ENCODE measurements at places on chromosomes 12 and 14.

DNA sequence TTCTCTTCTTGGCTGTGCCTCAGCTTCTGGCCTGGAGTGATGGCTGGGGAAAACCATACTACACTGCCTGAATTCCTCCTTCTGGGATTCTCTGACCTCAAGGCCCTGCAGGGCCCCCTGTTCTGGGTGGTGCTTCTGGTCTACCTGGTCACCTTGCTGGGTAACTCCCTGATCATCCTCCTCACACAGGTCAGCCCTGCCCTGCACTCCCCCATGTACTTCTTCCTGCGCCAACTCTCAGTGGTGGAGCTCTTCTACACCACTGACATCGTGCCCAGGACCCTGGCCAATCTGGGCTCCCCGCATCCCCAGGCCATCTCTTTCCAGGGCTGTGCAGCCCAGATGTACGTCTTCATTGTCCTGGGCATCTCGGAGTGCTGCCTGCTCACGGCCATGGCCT lies at the start of gene OR10P1:
OR10P1 (plus strand) TSS at position 40 of the 400 bp plus-strand sequence; CDS start at position 40, 0 bp downstream.
- H3K27ac ChIP-seq: no peak within 1 kb of the TSS
- no peak within 1 kb of the TSS for H3K4me3 ChIP-seq
- no peaks in the 10 kb centered on the region for H3K4me1 ChIP-seq
- no peak for DNase-seq
- H3K36me3 ChIP-seq: no peaks in the 10 kb centered on the region

GRCh38 chr12:71057330-71057729 lies 100.5 kb downstream of the TSPAN8 start:
- H3K4me3 ChIP-seq: no peak overlapping the region
- DNase-seq: no peak
- H3K4me1 ChIP-seq: peaks cover 6% of the 10 kb centered on the region
- H3K36me3 ChIP-seq: no peaks in the 10 kb centered on the region

GRCh38 chr14:68879841-68880575 lies 87.1 kb upstream of the ZFP36L1 start:
- H3K27ac ChIP-seq: no peak overlapping the region
- no peak overlapping the region for H3K4me3 ChIP-seq
- no peak for DNase-seq
- H3K4me1 ChIP-seq: no peaks in the 10 kb centered on the region

DNA sequence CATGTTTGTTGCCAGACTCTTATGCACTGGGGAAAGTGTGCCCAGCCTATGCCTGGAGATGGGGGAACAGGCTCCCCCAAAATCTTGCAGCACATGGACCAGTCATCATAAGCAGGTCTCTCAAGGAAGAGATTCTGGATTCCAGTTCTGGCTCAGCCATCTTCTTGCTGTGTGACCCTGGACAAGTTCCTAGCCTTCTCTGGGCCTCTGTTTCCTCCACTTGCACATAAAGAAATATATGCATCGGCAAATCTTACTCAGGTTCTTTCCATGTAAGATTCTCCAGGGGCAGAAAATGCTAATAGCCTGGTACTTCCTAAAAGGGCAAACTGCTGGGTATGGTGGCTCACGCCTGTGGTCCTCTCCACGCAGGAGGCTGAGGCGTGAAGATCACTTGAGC lies 7.2 kb downstream of the OAS3 start:
- no peak overlapping the region for H3K4me3 ChIP-seq
- no peak for DNase-seq
- H3K4me1 ChIP-seq: no peaks in the 10 kb centered on the region
- H3K27ac ChIP-seq: no peak overlapping the region
- no peaks in the 10 kb centered on the region for H3K27me3 ChIP-seq

GRCh38 chr14:72962829-72963312 lies 36.6 kb downstream of the DCAF4 start:
- H3K36me3 ChIP-seq: peaks cover 31% of the 10 kb centered on the region
- H3K4me3 ChIP-seq: no peak overlapping the region
- no peak for DNase-seq
- no peaks in the 10 kb centered on the region for H3K4me1 ChIP-seq

DNA sequence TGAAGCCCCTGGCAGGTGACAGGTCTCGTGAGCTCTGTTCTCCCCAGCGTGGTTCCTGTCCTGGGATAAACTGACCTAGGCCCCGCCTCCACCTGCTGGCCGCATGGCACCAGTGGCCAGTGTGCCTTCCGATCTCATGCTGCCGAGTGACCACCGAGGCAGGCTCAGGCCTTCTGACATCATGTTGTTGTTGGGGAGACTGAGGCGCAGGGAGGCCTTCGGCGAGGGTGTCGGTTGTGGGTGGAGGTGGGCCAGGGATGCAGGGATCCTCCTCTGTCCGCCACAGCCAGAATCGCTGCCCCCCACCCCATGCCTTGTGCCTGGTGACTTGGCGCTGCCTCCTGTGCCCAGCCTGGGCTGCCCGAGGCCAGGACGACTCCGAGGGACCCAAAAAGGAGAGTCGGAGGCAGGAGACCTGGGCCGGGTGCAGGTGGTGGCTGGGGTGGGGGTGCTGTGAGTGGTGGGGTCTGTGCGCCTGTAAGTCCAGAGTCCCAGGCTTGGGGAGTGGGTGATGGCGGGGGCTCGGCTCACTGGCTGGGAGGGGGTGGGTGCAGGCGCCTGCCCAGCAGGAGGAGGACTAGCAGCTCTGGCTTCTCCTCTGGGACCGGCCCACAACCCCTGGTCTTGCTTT lies 24.3 kb downstream of the ASPG start:
- peak; percentile 28 for DNase-seq
- H3K36me3 ChIP-seq: no peaks in the 10 kb centered on the region
- H3K4me1 ChIP-seq: peaks cover 11% of the 10 kb centered on the region
- H3K27me3 ChIP-seq: peaks cover 11% of the 10 kb centered on the region

DNA sequence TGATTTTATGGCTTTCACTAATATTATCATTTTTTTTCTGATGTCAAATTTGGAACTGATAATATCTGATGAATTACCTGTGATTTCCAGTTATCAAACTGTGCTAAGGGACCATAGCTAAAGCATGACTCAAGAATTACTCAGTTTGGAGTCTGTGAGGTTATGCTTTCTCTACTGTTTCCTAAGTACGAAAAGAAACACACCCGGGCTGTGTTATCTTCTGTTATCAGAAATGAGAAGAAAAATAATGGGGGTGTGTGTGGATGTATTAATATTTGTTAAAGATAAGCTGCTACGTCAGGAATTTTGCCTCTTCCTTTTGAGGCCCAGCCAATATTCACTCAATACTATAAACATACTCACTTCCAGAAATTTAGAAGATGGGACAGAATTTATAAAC lies 1401.9 kb upstream of the FLRT2 start:
- H3K4me3 ChIP-seq: no peak overlapping the region
- DNase-seq: no peak
- no peaks in the 10 kb centered on the region for H3K36me3 ChIP-seq
- H3K27ac ChIP-seq: no peak overlapping the region
- peaks cover 14% of the 10 kb centered on the region for H3K4me1 ChIP-seq

GRCh38 chr14:105838591-105839424 lies 312.4 kb downstream of the TMEM121 start:
- peaks cover 10% of the 10 kb centered on the region for H3K36me3 ChIP-seq
- H3K27me3 ChIP-seq: no peaks in the 10 kb centered on the region
- no peak for DNase-seq
- H3K27ac ChIP-seq: no peak overlapping the region
- no peaks in the 10 kb centered on the region for H3K4me1 ChIP-seq

GRCh38 chr14:24979725-24980239 lies 70.2 kb downstream of the STXBP6 start:
- DNase-seq: no peak
- H3K27ac ChIP-seq: peak overlapping the region; percentile 35
- H3K4me3 ChIP-seq: no peak overlapping the region
- H3K4me1 ChIP-seq: peaks cover 34% of the 10 kb centered on the region
- H3K36me3 ChIP-seq: no peaks in the 10 kb centered on the region

DNA sequence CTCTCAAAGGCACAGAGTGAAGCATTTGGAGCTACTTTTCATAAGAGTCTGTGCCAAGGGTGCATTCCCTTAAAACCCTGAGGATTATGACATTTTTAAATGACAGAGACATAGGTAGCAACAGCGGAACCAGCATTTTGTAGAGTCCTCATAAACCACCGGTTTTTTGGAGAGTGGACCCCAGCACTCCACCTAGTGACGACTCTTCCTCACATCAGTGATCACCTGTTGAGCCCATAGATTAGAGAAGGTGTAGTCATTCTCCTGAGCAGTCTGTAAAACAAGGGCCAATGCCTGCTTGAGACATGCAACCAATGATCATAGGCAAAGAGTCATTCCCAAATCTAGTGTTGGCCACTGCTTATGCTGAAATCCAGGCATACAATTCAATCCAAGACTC lies 399.1 kb downstream of the GXYLT1 start:
- H3K36me3 ChIP-seq: peaks cover 3% of the 10 kb centered on the region
- H3K27me3 ChIP-seq: no peaks in the 10 kb centered on the region
- no peak for DNase-seq
- no peak overlapping the region for H3K4me3 ChIP-seq
- H3K27ac ChIP-seq: no peak overlapping the region

DNA sequence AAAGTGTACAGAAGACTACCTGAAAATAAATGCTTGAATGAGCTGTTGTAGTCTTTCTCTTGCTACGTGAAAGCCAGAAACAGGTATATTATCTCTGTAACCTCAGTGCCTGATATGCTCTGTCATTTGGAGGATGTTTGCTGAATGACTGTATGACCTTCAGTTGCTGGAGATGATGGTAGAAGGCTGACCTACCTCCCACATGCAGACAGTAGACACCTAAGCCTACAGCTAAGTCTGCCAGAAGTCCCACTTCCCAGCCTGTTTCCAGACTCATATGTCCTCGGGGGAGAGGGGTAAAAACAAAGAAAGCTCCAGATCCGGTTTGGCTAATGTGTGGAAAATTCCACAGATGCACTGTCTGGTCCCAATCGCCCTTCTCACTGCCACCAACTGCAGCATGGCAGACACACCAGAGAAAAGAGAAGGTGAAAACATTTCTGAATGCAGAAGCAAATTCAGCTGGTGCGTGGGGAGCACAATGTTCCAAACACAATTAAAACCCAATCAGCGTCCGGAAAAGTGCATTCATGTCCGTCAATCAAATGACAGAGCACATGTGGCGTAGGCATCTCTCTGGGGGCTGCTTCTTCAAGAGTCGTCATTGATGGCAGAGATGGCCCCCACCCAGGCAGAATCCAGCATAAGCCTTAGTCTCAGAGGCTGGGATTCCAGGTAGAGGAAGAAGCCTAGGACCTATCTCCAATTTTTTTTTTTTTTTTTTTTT lies 76.3 kb upstream of the TBX3 start:
- peak overlapping the region; percentile 94 for H3K27ac ChIP-seq
- peaks cover 39% of the 10 kb centered on the region for H3K4me1 ChIP-seq
- no peak for DNase-seq
- H3K36me3 ChIP-seq: no peaks in the 10 kb centered on the region
- no peaks in the 10 kb centered on the region for H3K27me3 ChIP-seq
- no peak overlapping the region for H3K4me3 ChIP-seq

DNA sequence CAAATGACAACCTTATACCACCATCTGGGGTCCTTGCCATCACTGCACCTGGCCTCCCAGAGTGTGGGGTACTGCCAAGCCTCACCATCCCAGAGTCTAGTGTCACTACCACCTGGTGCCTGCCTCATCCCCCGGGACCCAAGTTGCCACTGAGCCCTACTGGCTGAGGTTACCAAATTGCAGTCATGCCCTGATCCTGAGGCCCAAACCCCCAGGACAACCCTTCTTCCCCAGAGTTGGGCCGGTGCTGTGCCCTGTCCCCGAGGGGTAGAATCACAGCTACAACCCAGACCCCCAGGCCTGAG lies 8.4 kb upstream of the SFSWAP start:
- H3K27ac ChIP-seq: no peak overlapping the region
- H3K4me1 ChIP-seq: no peaks in the 10 kb centered on the region
- H3K36me3 ChIP-seq: no peaks in the 10 kb centered on the region
- no peak for DNase-seq

GRCh38 chr14:53533384-53533970 lies 380.4 kb upstream of the DDHD1 start:
- no peak for DNase-seq
- H3K4me1 ChIP-seq: peaks cover 24% of the 10 kb centered on the region
- no peaks in the 10 kb centered on the region for H3K36me3 ChIP-seq
- no peak overlapping the region for H3K4me3 ChIP-seq
- H3K27me3 ChIP-seq: no peaks in the 10 kb centered on the region

- H3K27ac ChIP-seq: no peak overlapping the region
- no peak overlapping the region for H3K4me3 ChIP-seq
- H3K27me3 ChIP-seq: peaks cover 78% of the 10 kb centered on the region
- no peak for DNase-seq
- H3K4me1 ChIP-seq: no peaks in the 10 kb centered on the region
Measured at GRCh38 chr12:112676507-112676906, 115.0 kb upstream of the RPH3A start.

DNA sequence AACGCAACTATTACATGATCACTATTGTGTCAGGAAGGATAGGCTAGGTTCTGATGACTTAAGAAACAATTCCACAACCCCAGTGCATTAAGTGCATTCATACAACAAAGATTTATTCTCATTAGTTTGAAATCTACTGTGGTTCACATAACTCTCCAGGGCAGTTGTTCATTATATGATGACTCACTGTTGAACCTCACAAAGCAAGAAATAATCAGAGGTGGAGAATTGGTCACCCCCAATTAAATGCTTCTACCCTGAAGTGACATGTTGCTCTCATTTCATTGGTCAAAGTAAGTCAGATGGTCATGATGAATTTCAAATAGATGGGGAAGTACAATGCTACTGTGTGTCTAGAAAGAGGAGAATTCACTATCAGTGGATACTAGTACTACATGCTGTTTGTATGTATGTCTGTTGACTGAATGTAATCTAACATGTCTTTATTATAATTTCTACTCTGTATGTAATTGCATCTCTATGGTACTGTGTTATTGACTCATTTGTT lies 6.1 kb upstream of the HELB start:
- peaks cover 41% of the 10 kb centered on the region for H3K27me3 ChIP-seq
- no peaks in the 10 kb centered on the region for H3K4me1 ChIP-seq
- no peaks in the 10 kb centered on the region for H3K36me3 ChIP-seq
- no peak overlapping the region for H3K27ac ChIP-seq
- DNase-seq: no peak

DNA sequence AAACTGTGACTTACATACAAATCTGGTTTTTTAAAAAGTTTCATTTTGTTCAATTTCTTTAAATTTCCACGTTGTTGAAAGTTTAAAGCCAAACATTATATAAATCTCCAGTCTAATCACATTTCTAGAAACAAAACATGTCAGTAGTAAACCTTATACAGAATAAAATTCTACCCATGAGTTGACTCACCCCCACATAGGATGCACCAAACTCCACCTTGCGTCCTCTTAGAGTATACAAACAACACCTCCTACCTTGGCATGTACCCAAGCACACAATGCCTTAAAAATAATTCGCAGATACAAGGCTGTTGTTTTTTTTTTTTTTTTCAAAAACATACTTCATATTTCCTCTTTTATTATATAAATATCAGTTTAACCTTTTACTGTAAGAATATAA lies 3.3 kb downstream of the FBXL14 start:
- peaks cover 2% of the 10 kb centered on the region for H3K27me3 ChIP-seq
- DNase-seq: no peak
- H3K36me3 ChIP-seq: no peaks in the 10 kb centered on the region

Data from mesothelial cell of epicardium (in vitro differentiated cells).